Hematopoietic multipotent progenitor cell treated with erythropoietin and hydrocortisone succinate and interleukin-3 and kit ligand, for 8 days (in vitro differentiated cells): ENCODE measurements at places on chromosomes 4 and X.
A peak's percentile ranks its signal among the peaks of the same experiment; 100 is the strongest.

DNA sequence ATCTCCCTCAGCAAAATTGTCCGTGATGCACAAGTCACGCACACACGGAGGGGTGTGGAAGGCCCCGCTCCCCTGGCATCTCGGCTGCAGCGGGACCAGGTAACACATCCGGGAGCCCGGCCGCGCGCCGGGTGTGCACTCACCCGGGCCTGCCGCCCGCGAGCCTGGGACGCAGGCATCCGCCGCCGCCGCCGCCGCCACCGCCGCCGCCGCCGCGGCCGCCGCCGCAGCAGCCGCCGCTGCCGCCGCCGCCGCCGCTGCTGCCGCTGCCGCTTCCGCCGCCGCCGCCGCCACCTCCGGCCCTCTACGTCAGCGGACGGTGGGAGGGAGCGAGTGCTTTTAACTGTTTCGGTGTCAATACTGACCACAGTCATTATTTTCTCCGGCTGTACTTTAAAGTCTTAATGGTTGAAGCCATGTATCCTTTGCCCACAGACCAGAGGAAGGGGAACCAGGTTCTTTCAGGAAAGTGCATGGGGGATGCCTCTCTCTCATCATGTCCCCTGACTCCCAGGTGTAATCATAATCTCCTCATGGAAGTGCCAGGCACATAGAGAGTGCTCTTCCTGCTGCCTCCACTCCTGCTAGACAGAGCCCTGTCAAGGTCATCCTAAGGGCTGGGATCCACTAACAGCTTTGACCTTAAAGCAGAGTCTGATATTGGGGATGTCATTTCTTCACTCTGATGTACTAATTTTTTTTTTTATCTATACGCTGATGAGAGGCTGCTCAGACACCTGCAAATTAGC lies 38.0 kb downstream of the MAGEE2 start:
- DNase-seq: no peak

GRCh38 chr4:73450398-73451004 lies 14.5 kb downstream of the AFP start:
- no peak for DNase-seq

DNA sequence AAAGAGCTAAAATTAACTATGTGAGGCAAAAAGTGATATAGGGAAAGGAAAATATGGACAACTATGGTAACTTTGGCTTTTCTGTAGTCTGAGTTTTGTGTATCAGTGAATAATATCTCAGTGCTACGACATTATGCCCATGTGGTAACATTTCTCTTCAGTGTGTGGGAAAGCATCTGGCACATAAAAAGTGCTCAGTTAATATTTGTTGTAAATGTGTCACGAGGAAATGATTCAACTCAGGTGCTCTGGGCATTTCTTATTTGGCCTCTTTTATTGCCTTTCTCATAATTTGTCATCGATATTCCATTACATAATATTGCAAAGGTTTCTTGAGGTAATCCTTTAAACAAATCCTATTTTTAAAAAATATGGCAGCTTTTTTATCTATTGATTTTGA lies 17.6 kb downstream of the OFD1 start:
- no peak for DNase-seq

DNA sequence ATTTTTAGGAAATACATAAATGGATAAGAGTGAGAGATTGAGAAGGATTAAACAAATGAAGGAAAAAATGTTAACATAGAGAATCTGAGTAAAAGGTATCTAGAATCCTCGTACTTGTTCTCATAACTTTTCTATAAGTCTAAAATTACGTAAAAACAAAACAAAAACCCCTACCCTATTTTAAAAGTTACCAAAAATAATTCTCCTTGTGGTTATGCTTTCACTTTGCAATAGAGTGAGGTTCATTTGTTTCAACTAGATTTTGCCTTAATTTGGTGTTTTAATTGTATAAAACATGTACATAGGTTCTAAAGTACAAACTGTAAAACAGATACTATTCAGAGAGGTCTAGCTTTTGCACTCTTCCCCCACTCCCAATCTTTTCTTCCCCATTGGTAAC lies 3.8 kb upstream of the GPR34 start:
- DNase-seq: no peak

DNA sequence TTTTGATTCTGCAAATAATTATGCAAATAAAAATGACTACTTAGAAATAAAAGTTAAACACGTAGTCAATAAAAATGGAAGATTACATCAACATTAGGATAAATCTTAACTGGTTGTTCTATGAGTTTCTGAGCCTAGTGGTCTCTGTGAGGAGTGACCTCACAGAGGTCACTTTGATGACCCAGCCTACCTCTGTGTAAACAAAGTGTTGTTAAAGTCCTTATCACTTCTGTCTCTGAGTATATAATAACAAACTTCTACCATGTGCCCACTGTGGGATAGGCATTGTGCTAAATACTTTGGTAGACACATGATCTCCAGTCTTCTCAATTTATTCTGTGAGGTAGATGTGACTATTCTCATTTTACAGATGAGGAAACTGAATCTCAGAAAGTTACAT lies 85.4 kb downstream of the PDE5A start:
- no peak for DNase-seq

DNA sequence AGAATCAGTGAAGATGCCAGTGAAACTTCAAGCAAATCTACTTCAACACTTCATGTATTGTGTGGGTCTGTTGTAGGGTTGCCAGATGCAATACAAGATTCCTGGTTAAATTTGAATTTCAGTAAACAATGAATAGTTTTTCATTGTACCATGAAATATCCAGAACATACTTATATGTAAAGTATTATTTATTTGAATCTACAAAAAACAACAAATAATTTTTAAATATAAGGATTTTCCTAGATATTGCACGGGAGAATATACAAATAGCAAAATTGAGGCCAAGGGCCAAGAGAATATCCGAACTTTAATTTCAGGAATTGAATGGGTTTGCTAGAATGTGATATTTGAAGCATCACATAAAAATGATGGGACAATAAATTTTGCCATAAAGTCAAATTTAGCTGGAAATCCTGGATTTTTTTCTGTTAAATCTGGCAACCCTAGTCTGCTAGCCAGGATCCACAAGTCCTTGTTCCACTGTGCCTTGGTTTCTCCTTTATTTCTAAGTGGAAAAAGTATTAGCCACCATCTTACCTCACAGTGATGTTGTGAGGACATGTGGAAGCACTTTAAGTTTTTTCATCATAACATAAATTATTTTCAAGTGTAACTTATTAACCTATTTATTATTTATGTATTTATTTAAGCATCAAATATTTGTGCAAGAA lies 2.3 kb downstream of the CXCL8 start:
- no peak for DNase-seq

- no peak for DNase-seq
Measured at GRCh38 chr4:41360214-41360920, 103.6 kb downstream of the UCHL1 start.

DNA sequence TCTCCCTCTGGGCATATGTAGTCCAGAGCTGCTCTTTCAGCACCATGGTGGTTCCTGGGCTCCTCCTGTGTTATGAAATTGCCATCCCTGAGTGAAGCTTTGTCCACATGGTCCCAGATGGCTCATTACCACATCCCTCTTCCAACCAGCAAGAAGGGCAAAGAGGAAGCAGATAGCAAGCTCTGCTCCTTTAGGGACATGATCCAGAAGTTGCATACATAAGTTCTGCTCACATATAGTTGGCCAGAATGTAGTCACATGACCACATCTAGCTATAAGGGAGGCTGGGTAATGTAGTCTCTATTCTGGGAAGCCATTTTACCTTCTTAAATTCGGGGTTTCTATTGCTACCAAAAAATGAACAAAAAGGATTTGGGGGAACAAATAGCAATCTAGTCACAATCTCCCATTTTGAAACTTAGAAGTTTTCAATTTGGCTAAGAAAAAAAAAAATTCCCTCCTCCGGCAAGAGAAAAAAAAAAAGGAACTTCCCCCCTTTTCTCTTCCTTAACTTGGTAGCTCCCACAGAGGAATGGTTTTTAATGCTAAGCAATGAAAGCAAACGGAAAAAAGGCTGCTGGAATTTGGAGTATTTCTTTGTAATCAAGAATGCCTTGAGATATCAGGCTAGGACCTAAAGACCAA lies 88.2 kb upstream of the USP9X start:
- DNase-seq: peak; percentile 88

DNA sequence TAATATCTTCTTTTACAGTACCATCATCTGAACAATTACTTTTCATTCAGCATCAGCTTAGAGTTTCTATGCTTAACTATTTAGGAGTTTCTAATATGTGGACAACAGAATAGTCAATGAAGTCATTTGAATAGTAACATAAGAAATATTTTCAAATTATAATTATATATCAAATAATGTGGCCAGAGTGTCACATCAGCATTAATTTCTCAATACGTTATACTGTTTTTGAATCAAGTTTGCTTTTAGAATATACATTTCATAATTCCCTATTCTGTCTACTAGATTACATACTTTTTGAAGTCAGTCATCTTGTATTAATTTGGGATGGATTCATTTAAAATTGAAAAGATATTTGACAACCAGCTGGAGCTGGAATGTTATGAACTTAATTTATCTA lies 677.4 kb upstream of the PABPC4L start:
- no peak for DNase-seq

GRCh38 chrX:115894087-115894486 lies 276.5 kb upstream of the AGTR2 start:
- no peak for DNase-seq

DNA sequence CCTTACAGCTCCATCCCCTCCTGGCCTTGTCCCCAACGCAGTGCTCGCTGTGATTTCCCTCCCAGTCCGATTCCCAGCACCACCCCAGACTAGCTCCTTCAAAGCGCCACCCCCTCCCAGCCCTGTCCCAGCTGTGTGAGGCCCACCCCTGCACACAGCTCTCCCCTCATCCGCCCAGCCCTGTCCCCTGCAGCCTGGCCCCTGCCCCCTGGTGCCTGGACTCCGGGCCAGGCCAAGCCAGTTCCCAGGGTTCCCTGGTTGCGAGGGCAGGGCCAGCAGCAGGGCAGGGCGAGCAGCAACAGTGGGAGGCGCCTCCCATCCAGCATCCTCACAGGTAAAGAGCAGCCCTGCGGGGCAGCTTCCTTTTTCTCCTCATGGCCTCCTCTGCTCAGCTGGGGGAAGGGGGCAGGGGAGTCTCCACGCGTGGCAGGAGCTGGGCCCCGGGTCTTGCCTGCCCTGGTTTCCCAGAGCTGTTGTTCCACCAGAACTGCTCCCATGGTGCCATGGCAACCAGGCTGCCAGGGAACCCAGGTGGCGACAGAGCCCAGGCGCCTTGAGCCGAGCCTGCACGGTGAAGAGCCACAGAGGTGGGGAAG lies 24.8 kb downstream of the IQSEC2 start:
- DNase-seq: no peak

DNA sequence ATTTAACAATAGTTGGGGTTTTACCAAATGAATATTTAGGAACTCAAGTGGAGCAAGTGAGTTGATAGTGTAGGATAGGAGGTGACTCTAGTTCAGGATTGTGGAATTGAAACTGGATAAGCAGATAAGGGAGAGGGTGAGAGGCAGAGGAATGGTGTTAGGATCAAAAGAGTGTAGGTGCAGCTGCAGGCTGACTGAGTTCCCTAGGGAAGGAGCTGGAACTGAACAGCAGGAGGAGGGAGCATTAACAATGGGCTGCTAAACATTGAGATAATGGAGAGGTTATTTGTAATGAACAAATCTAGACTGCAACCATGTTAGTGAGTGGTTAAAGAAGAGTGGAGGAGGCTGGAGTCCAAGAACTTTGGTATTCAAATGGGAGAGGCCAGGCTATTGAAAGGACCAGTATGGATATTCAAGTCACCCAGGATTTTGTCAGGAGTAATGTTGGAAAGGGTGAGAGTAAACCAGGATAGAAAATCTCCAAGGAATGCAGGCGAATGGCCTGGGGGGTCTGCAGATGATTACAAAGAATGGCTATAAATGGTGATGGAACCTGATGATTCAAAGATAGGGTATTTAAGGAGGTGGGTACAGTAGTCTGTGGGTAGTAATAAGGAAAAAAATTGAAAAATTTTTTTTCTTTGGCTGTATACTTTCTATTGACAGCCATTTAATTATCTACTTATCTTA lies 497.1 kb upstream of the TENM3 start:
- no peak for DNase-seq

GRCh38 chr4:82865592-82865991 lies 25.4 kb downstream of the SEC31A start:
- DNase-seq: peak; percentile 14

- DNase-seq: no peak
Measured at GRCh38 chrX:131227608-131228007, 61.5 kb downstream of the IGSF1 start.
